H4 (cell line): ENCODE measurements at places on chromosomes 2 and 18. TPM values are rescaled to one million over a fixed set of nuclear protein-coding genes. Genes with fewer than 3 reads are reported as not detected.

DNA sequence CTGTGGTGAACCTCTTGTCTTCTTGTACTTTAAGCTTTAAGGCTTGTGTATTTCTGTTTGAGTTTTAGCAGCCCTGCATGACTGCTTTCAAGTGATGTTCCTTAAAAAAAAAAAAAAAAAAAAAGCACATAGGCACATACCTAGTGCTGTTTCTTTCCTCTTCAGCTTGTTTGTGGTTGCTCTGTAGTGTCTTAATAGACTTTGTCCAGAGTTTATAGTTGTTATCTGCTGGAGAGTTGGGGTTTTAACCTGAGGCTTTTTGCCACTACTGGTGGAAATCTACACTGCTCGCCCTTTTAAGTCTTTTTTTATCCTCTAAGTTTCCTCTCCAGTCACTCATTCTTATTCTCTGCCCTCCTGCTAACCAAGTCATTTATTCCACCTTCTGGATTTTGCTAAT is 34.5 kb downstream of the AGFG1 start:
- DNase-seq, result no peak

DNA sequence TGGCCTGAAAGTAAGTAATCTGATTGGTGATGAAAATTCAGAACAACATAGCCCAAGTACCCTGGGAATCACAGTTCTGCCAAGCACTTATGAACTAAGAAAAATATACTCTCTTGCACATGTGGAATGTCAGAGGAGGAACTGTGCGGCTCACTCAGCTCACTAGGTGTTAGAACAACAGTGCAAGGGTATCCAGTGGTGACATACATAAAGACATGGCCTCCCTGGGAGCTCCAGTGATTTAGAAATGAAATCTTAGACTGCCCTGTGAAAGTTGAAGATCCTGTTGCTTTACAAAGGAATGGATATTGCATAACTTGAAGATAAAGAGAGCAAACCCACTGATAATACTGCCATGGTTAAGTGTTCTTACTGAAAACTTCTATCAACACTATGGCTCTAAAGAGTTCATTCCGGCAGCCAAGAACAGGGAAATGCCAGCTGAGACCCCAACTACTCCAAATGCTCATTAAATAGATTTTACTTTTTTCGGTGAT is 246.2 kb downstream of the ARHGAP15 start:
- DNase-seq, result no peak

DNA sequence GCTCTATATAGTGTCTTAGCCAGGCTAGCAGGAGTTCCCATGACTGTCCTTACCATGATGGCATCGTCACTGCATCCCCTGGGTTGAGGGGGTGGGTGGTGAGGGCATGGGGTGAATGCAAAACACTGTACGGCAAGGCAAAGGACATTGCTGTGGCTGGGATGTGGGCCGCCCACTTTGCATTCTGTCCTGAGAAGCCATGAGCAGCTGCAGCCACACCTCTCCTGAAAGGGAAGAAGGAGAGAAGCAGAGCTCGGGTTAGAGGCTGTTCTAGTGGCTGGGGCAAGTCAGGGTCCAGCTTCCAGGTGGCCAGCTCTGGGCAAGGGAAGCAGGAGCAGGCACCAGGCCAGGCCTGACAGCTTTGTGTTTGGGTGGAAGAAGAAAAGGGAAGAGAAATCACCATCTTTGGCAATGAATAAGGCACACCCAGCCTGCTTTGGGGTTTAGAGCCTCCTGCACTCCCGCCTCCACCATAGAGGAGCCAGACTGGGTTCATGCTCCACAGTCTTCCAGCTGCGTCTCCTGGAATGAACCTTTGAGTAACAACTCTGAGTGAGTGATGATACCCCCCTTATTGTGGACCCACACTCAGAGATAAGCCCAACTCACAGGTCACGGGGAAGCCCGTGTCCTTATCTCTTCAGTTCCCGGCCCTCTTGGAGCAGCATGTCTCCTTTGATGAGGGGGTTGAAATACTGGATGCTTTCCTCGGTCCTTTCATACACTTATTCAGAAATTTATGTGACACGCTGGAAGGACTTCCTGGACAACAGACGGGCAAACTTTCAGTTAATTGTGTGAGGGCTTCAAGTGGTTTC is 63.4 kb downstream of the INPP4A start:
- no peak for DNase-seq

DNA sequence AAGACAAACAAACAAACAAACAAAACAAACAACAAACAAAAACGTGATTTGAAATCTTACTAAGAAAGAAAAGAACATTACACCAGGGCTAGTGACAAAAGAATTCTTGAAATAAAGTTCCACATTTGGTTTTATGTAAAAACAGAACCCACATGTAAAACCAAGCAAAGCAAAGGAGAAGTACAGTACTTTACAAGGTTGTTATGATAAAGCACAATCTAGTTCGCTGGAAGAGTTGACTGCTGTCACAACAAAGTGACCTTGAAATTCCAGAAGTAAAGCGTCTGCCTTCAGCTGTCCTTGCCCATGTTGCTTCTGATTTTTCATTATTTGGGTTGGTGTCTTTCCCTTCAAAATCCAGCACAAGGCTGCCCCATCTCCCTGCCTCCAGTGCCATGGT is 94.8 kb upstream of the CYRIA start:
- no peak for DNase-seq

DNA sequence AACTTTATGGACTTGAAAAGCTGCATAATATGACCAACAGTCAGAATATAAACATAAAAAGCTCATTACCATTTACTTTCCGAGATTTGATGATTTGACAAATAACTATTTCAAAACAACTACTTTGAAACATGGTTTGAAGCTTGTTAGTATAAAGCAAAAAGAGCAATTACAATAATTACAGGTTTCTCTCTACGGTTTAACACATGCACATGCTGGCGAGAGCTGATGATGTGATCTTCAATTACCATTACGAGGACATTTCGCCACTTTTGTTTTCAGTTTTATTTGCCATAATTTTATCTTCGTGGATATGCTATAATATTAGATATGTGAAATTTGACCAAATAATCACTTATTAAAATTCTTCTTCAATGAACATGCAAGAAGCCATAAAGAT is 270.1 kb downstream of the TCF4 start:
- no peak for DNase-seq

- DNase-seq, result no peak
Observed at GRCh38 chr18:79335833-79336360, 59.8 kb upstream of the NFATC1 start.

- no peak for DNase-seq
Observed at GRCh38 chr2:240647503-240648154, 22.3 kb downstream of the GPR35 start.

GRCh38 chr2:203623096-203623495 is 83.3 kb upstream of the CD28 start:
- peak; percentile 72 for DNase-seq

- DNase-seq, result no peak
Observed at GRCh38 chr2:230601510-230601909, 111.1 kb upstream of the CAB39 start.

- DNase-seq, result no peak
Observed at GRCh38 chr18:28607991-28608390, 431.1 kb upstream of the CDH2 start.

DNA sequence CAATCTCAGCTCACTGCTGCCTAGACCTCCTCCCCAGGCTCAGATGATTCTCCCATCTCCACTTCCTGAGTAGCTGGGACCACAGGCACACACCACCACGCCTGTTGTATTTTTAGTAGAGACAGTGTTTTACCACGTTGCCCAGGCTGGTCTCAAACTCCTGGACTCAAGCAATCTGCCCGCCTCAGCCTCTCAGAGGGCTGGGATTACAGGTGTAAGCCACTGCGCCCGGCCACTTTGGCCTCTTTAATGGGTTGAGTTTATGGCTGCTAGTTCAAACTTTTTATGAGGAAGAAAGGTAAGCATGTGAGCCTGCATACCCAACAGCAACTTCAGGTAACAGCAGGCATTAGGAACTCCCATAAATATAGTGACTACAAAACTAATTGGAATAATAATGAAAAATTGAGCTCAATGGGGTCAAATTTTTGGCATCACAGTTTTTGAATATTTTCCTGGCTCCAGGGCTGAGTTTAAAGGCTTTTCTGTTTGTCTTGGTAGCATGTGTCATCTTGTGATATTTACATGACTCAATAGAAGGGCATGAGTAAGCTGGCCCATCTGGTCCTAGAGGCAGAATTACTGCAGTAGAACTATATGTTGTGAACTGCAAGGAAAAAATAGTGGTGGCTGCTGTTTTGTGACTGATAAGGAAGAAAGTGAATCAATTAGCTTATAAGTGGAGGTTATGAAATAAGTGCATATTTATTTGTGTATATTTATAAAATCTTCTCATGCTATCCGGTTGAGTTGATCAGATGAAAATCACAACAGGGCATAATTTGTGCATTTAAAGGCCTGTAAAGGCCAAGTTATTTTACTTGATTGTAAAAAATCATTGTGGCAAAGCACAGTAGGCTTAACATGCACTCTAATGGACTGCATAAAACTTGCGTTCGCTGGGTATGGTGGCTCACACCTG is 24.8 kb downstream of the GALM start:
- peak; percentile 89 for DNase-seq

- DNase-seq, result no peak
Observed at GRCh38 chr2:210445732-210446131, 30.8 kb downstream of the LANCL1 start.

DNA sequence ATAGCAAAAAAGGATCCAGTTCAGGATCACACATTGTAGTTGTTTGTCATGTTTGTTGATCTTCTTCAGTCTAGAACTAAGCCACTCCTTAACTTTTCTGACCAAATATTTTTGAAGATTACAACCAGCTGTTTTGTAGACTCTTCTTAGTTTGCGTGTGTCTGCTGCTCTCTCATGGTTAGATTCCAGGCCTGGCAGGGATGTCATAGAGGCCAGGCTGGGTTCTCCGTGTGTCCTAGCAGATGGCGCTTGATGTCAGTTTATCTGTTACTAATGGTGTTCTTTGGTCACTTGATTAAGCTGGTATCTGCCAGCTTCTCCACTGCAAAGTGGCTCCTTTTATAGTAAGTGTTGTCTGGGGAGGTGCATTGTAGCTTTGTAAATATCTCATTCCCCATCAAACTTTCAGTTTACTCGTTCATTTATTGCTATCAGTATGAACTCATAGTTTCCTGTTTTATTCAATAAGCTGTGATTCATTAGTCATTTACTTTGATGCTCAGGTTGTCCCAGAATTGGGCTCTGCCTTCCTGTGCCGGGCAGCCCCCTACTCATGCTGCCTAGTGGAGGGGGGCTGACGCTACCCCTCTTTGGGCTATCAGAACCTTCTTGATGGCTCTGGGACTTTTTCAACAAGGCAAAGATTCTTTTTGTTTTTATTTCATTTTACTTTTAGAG is 42.1 kb downstream of the GRHL1 start:
- no peak for DNase-seq

DNA sequence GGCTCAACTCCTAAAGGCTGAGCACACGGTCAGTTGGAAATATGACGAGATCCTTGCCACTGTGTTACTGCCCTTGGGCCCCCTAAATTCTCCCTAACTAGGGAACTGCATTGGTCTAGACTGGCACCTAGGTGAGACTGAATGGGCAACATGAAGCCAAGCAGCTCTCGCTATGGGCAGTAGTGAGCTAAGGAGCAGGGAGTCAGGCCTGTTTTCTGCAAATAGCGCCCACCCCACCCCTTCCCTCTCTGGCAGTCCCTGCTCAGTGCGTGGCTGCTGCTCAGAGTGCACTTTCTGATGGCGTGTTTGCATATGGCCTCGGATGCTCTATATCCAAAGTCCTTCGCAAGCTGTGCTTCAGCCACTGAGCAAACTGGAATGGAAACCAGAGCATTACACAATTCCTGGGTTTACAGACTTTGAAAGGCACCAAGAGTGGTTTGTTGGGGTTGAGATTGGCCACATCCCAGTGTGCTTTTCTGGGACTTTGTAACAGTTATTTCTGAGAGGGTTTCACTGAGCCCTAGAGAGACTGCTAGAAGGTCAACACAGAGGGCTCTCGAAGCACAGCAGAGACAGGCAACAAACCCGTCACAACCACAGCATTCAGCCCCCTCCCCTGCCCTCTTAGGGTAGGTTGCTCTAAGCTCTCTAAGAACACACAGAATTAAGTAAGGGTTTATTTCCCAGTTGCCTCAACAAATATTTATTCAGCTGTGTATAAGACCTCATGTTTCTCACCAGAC is 419.9 kb downstream of the STK39 start:
- no peak for DNase-seq

GRCh38 chr2:212770240-212770639 is 231.6 kb upstream of the ERBB4 start:
- DNase-seq, result no peak

DNA sequence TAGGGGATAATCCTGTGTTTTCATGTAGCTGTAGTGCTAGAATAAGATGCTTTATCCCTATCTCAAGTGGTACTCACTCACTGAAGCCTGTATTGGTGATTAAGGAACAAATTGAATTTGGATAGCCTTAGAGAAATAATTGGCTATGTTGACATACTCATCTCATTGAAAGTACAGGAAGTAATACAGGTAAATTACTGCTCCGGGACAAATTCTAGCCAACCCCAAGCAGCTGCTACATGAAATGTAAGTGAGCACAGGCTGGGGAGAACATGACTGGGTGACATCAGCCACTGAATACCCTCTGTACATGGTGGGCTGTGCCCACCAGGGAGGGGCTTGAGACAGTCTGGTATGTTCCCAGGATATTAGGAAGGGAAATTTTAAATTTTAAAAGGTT is 188.4 kb upstream of the RASGRP3 start:
- DNase-seq, result no peak

DNA sequence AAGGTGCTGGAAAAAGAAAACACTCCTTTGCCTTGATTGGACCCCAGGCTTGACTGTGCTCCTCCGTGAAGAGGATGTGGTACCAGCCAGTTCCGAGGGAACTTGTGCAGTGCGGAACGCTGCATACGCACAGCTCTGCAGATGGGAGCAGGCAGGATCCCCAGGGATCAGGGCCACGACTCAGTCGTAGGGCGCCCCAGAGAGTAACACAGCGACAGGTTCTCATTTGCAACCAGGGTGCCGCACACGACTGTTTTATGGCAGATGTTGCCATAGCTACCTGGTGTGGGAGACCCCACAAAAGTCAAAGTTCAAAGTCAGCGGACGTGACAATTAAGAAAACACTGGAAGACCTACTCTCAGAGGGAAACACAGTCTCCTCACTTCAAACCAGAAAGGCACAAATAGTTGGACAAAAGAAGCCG is 779 bp downstream of the MALL start:
- no peak for DNase-seq

GRCh38 chr18:60639836-60640235 is 267.3 kb upstream of the MC4R start:
- DNase-seq, result no peak

DNA sequence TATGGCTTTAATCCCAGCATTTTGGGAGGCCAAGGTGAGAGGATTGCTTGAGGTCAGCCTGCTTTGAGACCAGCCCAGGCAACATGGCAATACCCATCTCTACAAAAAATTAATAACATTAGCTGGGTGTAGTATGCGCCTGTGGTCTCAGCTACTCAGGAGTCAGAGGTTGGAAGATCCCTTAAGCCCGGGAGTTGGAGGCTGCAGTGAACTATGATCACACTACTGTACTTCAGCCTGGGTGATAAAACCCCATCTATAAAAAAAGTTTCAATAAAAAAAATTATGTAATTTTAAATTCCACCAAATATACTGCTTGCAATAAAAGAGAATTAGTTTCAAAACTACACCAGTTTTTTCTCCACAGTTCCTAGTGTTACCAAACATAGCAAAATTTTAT is 23.3 kb upstream of the CACNB4 start:
- DNase-seq, result no peak

Gene FKBP7
- 43.4 and 44.2 TPM in 2 replicates for total RNA-seq

Gene TMEM163
- total RNA-seq, result not detected in 2 replicates

Gene ANKRD30B
- 0.08 and 0.33 TPM in 2 replicates for total RNA-seq

Gene CHRND
- total RNA-seq, result not detected in 2 replicates

Gene HOXD13
- 3.1 and 4.8 TPM in 2 replicates for total RNA-seq
